ENCODE measurements at places on chromosomes 12 and 14.

DNA sequence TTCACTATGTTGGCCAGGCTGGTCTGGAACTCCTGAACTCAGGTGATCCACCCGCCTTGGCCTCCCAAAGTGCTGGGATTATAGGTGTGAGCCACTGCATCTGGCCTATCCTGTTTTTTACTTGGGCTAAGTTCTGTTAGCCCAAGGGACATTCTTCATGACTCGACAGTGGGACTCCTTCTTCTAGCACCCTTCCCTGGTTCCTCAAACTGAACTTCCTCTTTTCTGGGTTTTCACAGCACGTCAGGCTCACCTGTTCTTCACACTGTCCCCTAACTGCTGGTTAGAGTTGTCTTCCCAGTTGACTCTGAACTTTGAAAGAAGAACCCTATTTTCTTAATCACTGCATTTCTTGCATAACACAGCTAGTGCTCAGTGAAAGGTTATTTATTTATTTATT is 22.5 kb downstream of the CABP1 start:
- peak; percentile 38 for DNase-seq

DNA sequence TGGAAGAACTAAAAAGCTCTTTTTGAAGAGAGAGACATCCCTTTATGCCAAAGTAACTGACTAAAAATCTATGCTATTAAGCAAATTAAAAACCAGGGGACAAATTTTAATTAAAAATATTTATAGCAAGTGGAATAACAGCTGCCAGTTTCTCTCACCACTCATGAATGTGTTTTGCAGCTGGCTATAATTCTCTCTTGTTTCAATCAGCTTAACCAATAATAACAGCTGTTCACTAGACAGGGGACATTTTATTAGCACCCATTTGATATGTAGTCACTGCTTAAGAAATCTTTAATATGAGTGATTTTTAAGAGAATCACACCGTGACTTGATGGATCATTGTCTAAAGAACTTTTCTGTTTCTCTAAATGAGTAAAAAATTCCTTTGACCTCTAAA is 34.2 kb upstream of the KRR1 start:
- DNase-seq, result no peak

DNA sequence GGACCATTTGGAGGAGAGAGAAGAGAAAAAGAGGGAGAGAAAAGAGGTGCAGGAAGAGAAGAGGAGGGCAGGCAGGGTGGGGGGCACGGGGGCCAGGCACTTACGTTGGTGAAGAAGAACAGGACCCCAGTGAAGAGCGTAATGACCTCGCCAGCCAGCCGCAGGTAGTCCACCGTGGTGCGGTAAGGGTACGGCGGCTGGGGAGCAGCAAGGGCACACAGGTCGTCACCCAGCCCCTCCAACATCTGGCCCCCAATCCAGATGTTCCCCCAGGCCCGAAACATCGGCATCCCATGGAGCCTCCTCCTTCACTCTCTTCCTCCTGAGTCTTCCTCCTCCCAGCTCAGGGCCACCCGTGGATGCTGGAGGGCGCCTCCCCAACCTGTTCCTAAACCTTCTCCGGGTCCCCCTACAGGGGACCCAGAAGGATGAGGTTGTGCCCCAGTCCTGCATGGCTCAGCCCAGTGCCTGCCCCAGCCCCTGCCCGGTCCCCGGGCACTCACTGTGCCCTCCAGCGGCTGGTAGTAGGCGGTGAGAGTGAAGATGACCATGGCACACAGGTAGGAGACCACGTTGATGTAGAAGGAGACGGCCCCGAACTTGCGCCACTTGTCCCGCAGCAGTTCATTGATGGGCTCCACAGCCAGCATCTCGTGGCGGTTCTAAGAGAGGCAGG is 39.2 kb downstream of the TRPV4 start:
- DNase-seq, result no peak

- DNase-seq, result peak; percentile 66
Measured at GRCh38 chr12:124036657-124037109, 63.7 kb downstream of the ZNF664 start.

GRCh38 chr14:90755661-90756304 is 60.4 kb downstream of the TTC7B start:
- peak; percentile 19 for DNase-seq

DNA sequence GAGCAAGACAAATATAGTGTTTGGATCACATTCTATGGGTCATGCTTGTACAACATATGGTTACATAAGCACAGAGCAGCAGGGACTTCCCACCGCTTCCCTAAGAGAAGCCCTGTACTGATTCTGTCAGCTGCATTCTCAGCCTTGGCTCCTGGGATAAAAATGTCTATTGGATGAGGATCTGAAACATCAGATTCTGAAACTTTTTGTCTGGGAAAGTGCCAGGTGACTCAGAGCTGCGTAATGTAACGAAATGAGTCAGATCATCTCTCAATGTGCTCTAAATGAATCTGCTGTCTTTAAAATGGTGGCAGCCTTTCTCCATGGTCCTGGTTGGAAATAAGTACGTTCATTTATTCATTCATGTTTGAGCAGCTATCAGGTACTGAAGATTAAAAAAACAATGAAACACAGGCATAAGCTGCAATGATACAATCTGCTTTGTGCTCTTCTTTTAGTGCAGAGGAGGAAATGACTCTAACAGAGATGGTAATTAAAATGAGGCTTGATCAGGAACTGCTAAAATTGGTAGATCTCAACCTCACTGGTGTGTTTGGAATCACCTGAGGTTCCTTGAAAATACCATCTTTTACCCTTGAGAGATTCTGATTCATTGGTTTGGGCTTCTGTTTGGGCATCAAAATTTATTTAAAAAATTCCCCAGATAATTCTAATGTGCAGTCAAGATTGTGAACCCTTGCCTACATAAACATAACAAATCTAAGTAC is 99.1 kb upstream of the NAP1L1 start:
- peak; percentile 97 for DNase-seq

- no peak for DNase-seq
Measured at GRCh38 chr12:107493135-107493494, 192.5 kb upstream of the PWP1 start.

GRCh38 chr12:59070322-59070933 is 150.1 kb upstream of the LRIG3 start:
- no peak for DNase-seq

DNA sequence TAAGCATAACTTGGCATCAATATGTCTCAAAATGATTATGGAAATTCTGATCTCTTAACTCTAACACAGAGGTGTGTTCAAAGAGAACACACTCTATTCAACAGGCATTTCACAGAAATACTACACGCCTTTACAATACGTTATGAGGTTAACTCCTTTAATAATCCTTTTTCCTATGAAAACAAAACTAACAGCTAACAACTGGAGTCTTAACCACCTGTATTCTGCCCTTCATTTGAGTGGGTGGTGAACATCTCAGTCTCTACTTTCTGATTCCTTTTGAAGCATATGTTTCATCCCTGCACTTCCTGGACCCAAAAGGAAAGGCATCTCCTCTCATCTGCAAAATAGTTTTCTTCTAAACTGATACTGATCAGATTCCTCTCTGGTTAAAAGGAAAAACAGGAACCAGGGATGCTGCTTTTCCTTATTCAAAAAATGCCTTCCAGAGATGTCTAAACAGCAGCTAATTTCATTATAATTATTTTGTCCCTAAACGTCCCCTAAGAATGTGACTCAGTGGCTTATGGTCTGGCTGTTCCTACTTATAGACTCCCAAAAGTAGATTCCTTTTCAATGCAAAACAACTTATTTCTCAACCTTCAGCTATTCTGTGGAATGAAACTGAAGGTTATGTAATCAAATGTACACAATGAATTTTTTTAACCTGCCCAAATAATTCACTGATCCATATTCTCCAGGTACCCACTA is 24.1 kb downstream of the ITPR2 start:
- peak; percentile 52 for DNase-seq

GRCh38 chr12:52673713-52674432 is 6.3 kb downstream of the KRT1 start:
- no peak for DNase-seq

- no peak for DNase-seq
Measured at GRCh38 chr12:75613981-75614380, 102.6 kb upstream of the KRR1 start.

- no peak for DNase-seq
Measured at GRCh38 chr14:104136472-104137296, 1.7 kb upstream of the KIF26A start.

DNA sequence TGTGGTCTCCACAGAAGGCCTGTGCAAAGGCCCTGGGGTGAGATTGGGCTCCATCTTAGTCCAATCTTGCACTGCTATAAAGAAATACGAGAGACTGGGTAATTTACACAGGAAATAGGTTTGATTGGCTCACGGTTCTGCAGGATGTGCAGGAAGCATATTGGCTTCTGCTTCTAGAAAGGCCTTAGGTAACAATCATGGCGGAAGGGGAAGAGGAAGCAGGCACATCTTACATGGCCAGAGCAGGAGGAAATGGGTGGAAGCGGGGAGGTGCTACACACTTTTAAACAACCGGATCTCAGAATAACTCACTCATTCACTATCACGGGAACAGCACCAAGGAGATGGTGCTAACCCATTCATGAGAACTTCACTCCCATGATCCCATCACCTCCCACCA is 55.4 kb downstream of the FAR2 start:
- no peak for DNase-seq

DNA sequence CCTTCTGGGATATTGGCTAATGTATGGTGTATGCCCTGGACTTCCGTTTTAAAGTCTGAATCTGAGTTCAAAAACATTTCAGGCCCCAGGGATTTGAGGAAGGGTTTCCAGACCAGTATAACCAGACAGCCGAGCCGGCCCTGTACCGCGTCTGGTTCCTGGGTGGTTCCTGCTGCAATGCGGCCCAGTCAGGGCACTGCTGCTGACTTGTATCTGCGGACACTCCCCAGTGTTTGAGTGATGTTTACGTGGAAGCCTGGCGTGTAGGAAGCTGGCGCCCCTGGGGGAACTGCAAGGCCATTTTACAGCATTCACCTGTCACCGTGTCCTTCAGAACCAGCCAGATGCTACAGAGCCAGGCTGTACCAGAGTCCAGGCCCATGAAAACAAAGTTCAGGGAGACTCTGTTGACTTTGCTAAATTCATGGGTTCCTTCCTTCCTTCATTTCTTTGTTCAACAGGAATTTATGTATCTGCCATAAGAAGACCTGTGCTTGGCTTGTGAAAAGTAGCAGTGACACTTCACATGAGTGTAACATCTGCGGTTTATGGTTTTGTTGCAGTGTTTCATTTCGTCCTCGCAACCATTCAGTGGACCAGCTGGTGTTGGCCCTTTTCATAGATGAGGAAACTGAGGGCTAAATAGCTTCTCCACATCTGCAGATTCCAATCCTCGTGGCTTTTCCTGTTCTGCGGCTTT is 16.8 kb downstream of the EML1 start:
- no peak for DNase-seq

DNA sequence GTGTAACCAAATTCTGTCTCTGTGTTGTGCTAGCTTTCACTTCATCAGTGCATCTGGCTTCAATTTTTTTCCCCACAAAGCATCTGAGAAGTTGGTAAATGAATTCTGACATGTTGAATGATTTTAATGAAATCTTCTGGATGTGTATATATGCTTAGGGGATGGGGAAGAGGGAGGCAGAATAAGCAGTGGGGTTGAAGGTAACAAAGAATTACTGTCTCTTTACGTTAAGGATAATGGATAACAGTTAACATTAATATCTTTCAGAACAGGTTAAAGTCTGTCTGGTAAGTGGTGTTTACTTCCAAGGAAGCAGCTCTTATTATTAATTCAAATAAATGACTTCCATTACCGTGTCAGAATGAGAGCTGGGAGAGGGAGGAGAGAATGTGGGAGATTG is 261.7 kb downstream of the ERC1 start:
- DNase-seq, result no peak
